Activated CD8-positive, alpha-beta T cell treated with anti-CD3 and anti-CD28 coated beads for 36 hours (primary cell): ENCODE measurements at places on chromosomes 2 and 18. TPM values are rescaled to one million over a fixed set of nuclear protein-coding genes. Genes with fewer than 3 reads are reported as not detected.
A peak's percentile ranks its signal among the peaks of the same experiment; 100 is the strongest.

Gene CDCA7
- 88.5 TPM for total RNA-seq

- no peak for DNase-seq
These were observed 223.2 kb downstream of the BCL2 start for GRCh38 chr18:63096327-63096874.

- no peak for DNase-seq
These were observed 66.7 kb upstream of the LPIN2 start for GRCh38 chr18:3079653-3080052.

DNA sequence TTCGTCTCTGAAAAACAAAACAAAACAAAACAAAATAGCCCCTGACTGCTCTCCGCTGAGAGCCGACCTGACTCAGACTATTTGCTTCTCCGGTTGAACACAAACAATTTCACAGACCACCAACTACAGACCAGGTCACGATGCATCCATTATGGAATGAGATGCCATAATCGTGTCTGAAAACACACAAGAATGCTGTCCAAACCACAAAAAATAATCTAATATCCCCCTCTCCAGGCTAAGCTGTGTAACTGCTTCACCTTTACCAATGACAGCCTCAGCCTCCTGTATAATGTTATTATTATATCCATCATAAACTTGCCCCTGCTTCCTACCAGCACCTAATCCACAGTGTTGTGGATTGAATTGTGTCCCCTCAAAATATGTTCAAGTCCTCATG, 114.7 kb downstream of the DNAH6 start:
- DNase-seq = no peak

DNA sequence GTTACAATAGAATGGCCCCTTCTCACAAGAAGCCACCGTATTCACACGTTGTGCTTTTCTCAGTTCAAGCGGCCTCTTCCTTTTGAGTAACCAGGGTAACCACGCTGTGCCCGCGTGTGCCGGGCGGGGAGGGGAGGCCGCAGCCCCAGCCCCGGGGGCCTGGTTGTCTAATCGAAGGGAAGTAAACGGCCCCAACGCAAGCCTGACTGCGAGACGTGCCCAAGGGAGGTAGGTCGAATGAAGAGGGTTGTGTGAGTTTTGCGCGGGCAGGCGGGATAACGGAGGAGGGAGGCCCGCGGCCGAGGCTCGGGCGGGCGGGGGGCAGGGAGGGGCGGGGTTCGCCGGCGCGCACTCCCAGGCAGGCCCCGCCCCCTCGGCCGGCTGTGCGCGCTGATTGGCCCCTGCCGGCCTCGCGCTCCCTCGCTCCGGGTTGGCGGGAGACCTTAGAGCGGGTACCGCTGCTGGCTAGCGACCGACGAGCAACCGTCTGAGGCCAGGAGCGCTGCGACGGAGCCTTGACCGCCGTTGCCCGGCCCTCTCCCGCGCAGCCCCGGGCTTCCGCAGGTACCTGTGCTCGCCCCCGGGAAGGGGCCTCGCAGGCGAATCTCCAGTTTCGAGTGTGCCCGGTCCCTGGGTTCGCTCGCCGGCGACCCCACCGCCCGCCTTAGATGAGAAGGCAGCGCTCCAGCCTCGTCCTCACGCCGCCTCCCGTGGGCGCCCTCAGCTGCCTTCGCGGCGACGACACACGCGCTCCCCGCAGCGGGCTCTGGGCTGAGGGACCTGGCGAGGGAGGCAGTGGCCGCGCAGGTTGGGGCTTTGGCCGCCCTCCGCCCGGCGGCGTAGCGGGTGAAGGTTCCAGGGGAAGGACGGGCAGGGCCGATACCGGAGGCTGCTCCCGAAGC, at the start of gene SPDYA:
Gene SPDYA, plus strand, starts transcription at position 451 of the 902 bp plus-strand sequence. CDS start 5,181 bp downstream, outside the sequence.
- DNase-seq = peak; percentile 83

- peak; percentile 67 for DNase-seq
These were observed 81.5 kb downstream of the MAPRE2 start for GRCh38 chr18:35122586-35123224.

GRCh38 chr2:181140414-181140813, 160.0 kb downstream of the UBE2E3 start:
- DNase-seq = no peak

DNA sequence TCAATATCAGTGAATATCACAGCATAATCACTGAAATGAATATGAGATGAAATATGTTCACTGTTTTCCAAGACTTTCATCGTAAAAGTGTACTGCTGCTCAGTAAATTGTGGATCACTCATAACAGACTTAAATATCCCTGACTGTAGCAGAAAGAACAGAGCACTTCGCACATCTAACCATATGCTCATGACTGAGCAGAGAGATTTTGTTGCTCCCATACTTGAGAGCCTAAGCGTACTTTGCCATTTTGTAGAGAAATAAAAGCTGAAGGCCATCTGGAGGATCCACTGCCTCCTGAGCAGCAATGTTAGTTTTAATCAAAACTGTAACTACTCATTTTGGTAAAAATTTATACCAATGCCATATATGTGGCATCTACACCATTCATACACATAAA, 243.5 kb downstream of the STK39 start:
- DNase-seq = no peak

- DNase-seq = no peak
These were observed 430.9 kb upstream of the KCNH7 start for GRCh38 chr2:163269374-163270021.

DNA sequence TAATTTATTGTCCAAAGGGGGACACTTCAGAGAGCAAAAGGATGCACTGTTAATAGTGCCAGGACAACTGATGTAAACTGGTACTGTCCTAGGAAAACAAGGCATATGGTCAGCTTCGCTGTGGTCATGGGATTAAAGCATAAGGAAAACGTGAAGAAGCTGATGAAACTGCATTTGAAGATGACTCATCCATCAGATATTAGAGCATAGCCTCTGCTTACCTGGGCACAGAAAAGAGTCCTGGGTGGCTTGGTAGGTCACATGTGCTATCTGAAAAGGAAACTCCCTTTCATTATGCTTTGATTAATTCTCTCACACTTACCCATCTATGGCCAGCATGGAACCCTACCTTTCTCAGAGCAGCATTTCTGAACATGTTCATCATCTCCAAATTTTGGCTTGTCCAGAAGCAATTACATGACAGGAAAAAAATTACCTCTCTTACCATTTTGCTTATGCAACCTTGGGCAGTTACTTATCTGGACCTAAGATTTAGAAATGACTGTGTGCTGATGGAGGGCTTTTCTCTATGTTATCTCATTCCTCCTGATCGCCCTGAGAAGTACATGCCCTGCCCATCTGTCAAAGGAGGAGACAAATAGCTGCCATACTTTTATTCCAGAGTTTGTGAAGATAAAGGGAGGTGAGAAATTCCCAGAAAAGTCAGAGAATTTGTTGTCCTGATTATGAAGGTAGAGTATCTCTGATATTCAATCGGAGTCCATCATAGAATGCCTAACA, 275.3 kb upstream of the SLC14A2 start:
- no peak for DNase-seq

Gene LYG2
- total RNA-seq = not detected

Gene UGT1A5
- not detected for total RNA-seq

DNA sequence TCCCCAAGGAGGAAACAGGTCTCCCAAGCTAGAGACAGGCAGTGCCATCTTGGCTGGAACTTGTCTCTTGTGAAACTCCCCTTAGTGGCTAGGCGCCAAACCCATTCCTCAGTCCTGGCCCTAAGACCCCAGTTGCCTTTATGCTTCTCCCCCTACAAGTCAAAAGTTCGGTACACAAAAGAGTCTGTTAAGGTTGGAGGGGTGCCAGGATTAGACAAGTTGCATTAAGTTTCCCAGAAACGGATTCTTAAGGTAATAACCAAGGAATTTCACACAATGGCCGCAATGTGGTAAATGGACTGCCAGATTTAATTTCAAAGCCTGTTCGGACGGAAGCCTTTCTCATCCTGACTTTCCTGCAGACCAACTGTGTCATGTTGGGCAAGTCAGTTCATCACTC, 80.7 kb downstream of the CCBE1 start:
- DNase-seq = no peak

Gene ARHGAP28
- total RNA-seq = not detected

Gene ABCB11
- total RNA-seq = not detected

Gene EGR4
- total RNA-seq = 0.11 TPM

Gene ST6GAL2
- not detected for total RNA-seq

DNA sequence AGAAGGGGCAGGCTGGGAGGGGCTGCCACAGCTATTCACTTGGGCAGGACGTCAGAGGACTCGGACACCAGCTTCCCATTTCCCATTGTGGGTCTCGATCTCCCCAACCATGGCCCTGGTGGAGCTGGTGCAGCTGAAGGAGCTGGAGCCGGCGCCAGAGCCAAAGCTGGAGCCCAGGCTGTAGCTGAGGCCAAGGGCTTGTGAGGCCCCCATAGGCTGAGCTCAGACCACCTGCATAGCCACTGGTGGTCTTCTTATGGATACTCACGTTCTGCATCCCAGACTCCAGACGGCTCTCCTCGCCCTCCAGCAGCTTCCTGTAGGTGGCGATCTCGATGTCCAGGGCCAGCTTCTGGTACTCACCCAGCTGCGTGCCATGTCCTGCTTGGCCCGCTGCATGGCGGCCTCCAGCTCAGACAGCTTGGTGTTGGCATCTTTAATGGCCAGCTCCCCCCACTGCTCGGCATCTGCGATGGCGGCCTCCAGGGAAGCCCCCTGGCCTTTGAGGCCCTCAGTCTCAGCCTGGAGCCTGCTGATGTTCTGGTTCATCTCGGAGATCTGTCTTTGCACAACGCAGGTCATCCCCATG, 6.0 kb upstream of the CDK5R2 start:
- DNase-seq = no peak

Gene LRP1B
- not detected for total RNA-seq

DNA sequence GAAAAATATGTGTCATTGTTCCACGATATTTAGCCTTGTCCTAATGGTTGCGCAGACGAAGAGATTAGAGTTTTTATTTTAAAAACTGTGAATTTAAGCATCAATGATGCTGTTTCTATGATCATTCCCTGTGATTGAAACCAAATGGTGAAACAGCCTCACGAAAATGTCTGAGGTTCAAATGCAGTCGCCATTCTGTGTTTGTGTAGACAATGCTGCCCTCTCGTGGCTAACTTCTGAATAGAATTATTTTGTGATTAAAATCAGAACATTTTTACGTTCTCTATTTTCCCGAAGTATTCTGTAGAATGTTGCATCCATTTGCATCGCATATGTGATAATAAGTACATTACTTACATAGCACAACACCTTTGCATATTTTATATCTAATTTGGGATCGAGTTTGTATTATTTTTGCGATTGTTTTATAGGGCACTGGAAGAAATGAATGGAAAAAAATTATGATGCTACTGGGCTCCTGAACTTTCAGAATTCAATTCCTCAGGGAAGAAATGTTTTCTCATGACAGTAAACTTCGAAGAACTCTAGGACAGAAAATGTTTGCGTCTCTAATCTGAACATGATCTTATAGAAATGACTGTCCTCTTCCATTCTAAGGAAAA, 54.8 kb upstream of the CREB1 start:
- DNase-seq = peak; percentile 58

Gene MC5R
- total RNA-seq = not detected

Gene PTRHD1
- 23.2 TPM for total RNA-seq
